ENCODE measurements at places on chromosomes 3 and 15.

DNA sequence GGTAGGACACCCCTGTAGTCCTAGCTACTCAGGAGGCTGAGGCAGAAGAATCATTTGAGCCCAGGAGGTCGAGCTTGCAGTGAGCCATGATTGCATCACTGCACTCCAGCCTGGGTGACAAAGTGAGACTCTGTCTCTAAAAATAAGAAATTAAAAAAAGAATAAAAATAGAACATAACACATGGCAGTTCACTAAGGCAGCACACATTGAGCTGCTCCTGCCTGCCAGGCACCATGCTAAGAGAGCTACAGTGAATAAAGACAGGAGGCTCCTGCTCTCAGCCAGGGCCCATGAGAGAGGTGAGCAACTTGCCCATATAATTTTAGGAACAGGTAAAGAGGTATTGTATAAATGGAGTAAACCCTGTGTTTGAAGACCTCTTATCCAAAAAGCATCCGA lies 54.3 kb downstream of the EBLN2 start:
- no peak for DNase-seq

GRCh38 chr15:26106556-26106955 lies 243.4 kb upstream of the ATP10A start:
- no peak for DNase-seq

DNA sequence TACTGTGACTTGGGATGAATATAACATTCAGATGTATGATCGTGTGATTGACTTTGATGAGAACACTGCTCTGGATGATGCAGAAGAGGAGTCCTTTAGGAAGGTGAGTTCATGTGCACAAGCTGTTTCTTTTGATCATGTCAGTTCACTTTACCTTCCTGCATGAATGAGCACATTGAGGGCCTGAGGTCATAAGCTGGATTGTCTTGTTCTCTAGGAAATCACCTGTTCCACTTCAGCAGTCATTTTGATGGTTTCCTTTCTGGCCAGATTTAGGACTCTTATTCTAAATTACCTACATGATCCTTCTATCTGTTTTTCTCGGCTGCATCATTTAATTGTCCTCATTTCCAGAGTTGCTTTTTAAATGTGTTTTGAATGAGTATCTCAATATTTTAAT lies 4.1 kb downstream of the RCN2 start:
- DNase-seq: peak; percentile 53

GRCh38 chr3:1139071-1139470 lies 46.2 kb downstream of the CNTN6 start:
- DNase-seq: no peak

- DNase-seq: peak; percentile 50
These were observed 44.8 kb upstream of the RNU6-1 start for GRCh38 chr15:67884514-67885174.

- DNase-seq: peak; percentile 96
These were observed 829 bp upstream of the SKIL start for GRCh38 chr3:170356596-170357175.

- DNase-seq: no peak
These were observed 15.7 kb downstream of the GTPBP8 start for GRCh38 chr3:113006359-113007056.

DNA sequence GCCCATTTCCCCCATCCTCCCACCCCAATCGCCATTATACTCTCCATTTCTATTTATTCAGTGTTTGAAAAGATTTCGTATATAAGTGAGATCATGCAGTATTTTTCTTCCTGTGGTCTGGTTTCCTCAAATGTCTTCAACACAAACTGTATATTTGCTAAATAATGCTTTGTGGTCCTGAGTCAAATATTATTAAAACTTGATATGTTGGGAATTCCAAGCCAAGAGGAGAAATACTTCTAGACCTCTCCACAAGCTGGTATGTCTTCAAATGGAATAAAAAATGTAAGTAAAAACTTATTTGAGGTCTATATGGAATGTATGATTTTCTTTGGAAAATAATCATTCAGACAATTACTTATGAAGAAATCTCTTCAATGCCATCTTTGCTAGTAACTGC lies 122.5 kb upstream of the TSC22D2 start:
- no peak for DNase-seq

DNA sequence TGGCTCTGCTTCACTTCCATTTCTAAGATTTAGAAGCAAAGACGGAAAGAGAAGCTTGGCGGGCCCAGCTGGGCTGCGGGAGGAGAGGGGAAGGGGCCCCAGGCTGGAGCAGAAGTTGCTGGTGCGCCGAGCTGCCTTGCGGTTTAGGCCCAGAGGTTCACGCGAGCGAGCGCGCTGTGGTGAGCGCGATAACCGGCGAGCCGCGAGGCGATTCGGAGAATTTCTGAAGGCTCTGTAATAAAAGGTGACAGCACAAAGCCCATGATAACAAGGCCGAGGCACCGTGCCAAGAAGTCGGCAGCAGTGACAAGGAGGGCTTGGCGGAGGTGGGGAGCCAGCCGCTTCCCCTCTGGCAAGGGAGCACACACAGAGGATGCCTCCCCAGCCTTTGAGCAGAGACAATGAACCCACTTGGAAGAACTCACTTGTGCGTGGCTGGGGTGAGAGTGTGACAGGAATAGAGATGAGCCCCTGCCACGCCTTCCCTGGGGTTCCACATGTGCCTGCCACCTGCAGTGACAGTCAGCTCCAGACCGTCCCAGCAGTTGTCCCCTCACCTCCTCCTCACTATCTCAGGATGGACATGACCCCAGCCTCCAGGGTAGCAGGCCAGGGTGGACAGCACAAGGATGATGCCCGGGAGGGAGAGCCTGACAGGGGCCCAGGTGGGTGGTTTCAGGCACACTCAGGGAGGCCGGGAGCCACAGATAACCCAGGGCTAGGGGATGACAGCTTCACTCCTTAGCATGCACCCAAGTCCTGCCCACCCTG lies 315.2 kb downstream of the UACA start:
- no peak for DNase-seq

- no peak for DNase-seq
These were observed 2.5 kb downstream of the GRAMD2A start for GRCh38 chr15:72195101-72195511.

- peak; percentile 88 for DNase-seq
These were observed 44.9 kb upstream of the MANF start for GRCh38 chr3:51340013-51340829.

DNA sequence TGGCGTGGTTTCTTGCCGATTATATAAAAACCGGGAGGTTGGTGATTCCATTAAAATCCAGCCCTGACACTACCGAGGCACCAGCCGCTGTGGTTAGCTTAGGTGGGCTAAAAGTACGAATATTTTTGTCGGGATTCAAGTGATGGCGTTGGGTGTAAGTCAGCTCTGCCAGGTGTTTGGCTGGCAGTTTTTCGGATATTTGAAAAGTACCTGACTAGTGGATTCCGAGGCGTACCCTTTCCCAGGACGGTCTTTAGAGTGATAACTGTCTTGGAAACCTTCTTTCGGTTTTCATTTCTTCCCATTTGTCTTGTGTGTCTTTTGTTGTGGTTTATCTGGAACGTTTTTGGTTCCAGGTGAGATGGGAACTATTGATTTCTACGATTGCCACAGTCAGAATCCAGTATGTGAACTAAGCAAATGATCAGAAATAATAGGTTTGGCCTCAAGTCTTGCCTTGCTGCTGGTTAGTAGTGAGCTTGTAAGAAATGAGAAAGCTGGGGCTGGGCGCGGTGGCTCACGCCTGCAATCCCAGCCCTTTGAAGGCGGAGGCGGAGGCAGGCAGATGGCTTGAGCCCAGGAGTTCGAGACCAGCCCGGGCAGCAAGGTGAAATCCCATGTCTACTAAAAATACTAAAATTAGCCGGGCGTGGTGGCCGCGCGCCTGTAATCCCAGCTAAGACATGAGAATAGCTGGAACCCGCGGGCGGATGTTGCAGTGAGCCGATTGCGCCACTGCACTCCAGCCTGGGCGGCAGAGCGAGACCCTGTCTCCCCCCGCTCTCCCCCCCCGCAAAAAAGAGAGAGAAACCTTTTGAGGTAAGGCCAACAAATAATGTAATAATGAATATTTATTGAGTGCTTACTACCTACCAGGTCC lies 1.4 kb downstream of the FYTTD1 start:
- peak; percentile 24 for DNase-seq

GRCh38 chr3:120098710-120099109 lies 4.5 kb upstream of the GSK3B start:
- no peak for DNase-seq

DNA sequence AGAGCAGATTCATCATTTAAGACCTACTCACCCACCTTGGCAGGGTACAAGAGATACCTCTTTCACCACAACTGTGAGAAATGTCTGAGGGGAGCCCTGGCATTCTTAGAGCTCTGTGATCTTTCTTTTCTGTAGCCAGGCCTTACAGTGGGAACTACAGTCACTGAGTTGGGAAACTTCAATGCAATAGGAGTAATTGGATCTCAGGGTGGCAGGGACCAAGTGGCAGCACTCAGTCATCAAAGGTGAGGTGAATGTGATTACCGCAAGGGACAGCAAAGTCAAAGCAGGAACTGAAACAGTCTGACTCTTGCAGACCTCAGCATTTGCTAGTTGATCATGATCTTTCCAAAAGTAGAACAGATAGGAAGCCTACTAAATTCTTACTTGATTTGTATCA lies 7.2 kb upstream of the MCF2L2 start:
- DNase-seq: no peak

- DNase-seq: no peak
These were observed 544.2 kb downstream of the FOXP1 start for GRCh38 chr3:71039332-71039731.

DNA sequence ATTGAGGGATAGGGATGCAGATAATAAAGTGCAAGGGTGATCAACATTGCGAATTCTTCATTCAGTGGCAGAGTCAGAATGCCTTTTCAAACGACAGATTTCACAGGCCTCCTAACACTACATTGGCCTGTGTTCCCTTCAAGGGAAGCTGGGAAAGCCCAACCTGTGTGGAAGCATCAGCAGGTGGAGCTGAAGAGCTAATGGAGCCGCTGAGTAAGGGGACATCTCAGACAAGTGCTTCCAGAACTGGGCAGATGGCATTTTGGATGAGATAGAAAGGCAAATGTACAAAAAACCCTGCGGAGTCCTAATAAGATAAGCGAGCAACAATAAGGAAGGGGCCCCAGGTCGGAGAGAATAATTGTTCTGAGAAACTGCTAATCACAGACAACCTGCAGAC lies 8.5 kb upstream of the SLC24A5 start:
- DNase-seq: peak; percentile 6

- no peak for DNase-seq
These were observed 35.5 kb downstream of the ARRDC4 start for GRCh38 chr15:97995881-97996603.

GRCh38 chr3:50656417-50657195 lies 18.1 kb upstream of the DOCK3 start:
- no peak for DNase-seq

DNA sequence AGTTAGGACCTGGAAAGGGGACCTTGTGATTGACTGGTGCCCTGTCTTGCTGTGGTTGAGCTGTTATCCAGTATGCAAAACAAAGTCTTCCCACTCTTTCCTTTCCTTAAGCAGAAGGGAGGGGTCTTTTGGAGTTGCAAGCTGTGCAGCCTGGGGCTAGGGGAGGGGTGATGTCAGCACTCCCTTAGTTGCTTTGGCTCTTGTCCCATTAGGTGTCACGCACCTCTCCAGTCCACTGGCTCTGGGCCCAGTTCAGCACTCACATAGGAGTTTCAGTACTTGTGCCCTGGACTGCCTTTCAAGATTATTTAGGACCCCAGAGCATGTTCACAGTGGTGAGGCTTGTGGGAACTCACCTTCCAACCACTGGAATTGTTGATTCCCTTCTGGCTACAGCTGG lies 238.5 kb downstream of the DOCK3 start:
- DNase-seq: peak; percentile 13

- no peak for DNase-seq
These were observed 34.3 kb upstream of the BSN start for GRCh38 chr3:49519916-49520385.

GRCh38 chr3:34202975-34203374 lies 404.5 kb downstream of the PDCD6IP start:
- no peak for DNase-seq

DNA sequence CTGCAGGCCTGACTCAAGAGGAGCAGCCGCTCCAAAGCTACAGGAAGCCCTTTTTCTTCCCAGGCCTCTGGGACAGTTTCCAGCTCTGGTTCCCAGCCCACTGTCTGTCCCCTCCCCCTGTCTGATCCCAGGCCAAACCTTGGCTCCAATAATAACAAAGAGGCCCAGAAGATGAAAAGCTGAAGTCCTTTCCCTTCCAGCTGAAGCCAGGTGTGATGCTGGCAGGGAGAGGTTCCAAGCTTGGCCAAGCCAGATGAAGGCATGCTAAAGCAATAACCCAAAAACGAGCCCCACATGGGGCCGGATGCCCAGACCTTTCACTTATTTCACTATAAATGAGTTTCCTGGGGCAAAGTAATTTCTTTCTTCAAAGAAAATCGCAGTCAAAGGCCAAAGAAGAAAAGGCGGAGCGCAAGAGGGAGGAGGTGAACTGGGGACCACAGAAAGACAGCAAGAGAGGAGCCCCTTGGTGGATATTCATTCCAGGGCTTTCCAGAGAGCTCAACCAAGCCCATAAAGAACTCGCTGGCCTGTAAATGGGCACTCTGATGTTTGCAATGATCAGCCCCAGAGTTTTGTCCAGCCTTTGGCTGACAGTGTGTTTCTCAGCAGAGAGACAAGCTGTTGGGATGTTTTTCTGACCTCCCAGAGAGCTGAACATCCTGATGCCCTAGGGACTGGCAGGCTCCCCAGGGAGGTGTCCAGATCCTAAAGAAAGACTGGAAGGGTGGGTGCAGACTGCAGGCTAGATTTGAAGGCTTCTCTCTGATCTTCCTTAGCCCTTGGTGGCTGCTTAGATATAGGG lies 157.6 kb downstream of the UACA start:
- DNase-seq: no peak

DNA sequence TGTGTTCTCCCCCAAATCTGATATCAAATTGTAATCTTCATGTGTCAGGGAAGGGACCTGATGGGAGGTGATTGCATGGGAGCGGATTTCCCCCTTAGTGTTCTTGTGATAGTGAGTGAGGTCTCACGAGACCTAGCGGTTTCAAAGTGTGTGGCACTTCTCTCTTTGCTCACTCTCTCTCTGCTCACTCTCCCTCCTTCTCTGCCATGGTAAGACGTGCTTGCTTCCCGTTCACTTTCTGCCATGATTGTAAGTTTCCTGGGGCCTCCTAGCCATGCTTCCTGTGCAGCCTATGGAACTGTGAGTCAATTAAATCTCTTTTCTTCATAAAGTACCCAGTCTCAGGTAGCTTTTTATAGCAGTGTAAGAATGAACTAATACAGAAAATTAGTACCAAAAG lies 30.6 kb upstream of the OR5H6 start:
- DNase-seq: no peak

DNA sequence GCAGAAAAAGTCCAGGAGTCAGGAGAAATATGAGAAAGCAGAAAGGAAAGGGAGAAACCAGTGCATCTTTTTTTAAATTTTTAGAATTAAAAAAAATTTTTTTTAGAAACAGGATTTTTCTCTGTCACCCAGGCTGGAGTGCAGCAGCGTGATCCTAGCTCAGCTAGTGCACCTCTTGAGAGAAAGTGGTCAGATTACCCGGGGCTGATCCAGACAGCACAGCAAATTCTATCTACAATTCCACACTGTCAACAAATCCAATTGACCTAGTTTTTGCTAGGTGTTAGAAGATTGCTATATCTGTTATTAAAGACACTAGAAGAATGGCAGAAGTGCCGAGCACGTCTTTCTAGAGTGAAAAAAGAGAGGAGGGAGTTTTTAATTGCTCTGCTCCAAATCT lies 117.3 kb downstream of the RFTN1 start:
- no peak for DNase-seq

Measured in Caki2 (cell line).